ENCODE measurements at places on chromosomes 11 and 22.
A peak's percentile ranks its signal among the peaks of the same experiment; 100 is the strongest.

DNA sequence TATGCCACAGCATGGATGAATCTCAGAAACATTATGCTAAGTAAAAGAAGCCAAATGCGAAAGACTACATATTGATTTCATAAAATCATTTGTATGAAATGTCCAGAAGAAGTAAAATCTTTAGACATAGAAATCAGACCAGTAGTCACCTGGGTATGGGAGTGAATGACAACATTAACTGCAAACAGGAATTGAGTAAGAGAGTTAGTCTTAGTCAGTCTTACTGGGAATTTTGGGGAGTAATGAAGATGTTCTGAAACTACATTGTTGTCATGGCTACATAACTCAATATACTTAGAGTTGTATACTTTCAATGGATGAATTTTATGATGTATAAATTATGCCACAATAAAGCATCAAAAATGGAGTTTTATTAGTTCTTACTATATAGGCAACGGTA is 107.8 kb upstream of the CHORDC1 start:
- no peak for DNase-seq

- DNase-seq = no peak
Measured at GRCh38 chr11:78347956-78348355, 69.7 kb downstream of the GAB2 start.

- DNase-seq = peak; percentile 11
Measured at GRCh38 chr22:28911777-28912669, 28.7 kb downstream of the ZNRF3 start.

- no peak for DNase-seq
Measured at GRCh38 chr11:113894421-113894996, 10.1 kb upstream of the HTR3B start.

DNA sequence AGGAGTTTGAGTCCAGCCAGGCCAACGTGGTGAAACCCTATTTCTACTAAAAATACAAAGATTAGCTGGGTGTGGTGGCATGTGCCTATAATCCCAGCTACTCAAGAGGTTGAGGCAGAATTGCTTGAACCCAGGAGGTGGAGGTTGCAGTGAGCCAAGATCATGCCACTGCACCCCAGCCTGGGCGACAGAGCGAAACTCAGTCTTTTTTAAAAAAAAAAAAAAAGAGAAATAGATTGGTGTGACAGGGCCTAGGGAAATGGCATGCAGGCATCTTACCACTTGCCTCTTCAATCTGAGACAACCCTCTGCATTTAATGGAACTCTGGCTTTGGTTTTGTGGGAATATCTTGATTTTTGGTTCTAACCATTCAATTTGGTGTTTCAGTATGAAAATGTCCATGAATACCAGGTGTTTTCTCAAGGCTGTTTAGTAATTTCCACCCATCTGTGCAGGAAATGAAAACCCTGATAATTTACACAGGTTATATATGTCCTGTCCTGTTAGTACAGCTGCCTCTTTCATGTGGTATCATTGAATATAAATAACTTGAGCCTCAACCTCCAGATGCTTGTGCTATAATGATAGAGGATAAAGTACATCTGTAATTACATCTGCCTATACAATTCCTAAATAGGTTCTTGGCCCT is 8.4 kb downstream of the XBP1 start:
- no peak for DNase-seq

GRCh38 chr11:111236383-111236782 is 9.1 kb upstream of the POU2AF2 start:
- DNase-seq = no peak

- DNase-seq = no peak
Measured at GRCh38 chr11:127393460-127393997, 393.0 kb upstream of the KIRREL3 start.

GRCh38 chr11:56817661-56818060 is 69.2 kb upstream of the OR9G4 start:
- DNase-seq = no peak

- no peak for DNase-seq
Measured at GRCh38 chr22:20433191-20433590, 4.4 kb downstream of the SCARF2 start.

GRCh38 chr11:6531267-6531752 is 34.2 kb downstream of the DNHD1 start:
- peak; percentile 69 for DNase-seq

DNA sequence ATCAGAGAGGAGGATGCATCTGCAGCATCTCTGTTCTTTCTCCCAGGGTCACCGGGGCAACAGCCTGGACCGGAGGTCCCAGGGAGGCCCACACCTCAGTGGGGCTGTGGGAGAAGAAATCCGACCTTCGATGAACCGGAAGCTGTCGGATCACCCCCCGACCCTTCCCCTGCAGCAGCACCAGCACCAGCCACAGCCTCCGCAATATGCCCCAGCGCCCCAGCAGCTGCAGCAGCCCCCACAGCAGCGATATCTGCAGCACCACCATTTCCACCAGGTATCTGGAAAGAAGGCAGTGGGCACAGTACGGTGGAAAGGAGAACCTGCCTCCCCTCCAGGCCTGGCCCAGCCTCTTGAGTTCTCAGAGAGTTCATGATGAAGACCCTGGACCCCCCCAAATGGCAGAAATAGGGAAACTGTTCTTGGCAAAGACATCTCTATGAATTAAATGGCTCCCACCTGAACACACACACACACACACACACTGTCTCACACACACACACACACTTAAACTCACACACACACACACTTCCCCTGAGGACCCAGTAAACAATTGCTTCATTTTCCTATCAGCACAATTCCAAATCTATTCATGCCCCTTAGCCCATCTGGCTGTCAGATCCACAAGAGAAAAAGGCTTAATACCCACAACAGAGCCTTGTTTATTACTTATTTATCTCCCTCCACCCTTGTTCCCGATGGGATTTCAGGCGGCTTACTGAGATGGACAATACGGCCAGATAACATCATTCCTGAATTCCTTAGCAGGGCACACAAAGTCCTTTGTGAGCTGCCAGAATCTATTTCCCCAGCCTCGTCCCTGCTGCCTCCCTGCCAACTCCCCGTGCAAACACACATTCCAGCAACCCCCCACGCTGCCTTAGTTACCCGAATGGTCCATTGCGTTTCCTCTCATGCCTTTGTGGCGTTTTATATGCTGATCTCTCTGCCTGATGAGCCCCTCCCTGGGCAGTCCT is 8.1 kb downstream of the TMA7B start:
- no peak for DNase-seq

- DNase-seq = no peak
Measured at GRCh38 chr11:66789097-66789890, 53.9 kb upstream of the RCE1 start.

All from K562 (cell line).